ENCODE measurements at places on chromosomes 6 and 20. TPM values are rescaled to one million over a fixed set of nuclear protein-coding genes. Genes with fewer than 3 reads are reported as not detected.
A peak's percentile ranks its signal among the peaks of the same experiment; 100 is the strongest.

DNA sequence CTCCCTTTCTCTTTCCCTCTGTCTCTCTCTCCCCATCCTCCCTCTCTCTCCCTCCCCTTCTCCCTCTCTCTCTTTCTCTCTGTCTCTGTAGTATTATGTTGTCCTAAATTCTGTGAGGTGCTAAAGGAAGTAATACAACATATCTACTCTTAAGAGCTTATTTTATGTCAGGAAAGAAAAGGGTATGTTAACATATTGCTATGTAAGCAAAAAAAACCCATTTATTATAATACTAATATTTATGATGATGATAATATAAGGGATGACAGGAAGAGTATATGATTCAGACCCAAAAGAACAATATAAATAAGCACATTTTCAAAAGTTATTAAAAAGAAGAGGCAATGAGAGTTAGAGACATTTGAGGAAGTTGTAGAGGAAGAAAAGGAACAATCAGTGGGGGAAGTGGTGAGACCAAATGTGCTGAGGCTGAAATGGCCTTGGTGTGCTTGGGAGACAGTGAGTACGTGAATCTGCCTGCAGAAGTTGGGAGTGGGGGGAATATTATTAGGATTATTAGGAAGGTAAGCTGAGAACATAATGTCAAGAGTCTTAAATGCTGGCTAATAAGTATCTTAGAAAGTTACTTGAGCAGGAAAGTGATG is 303.6 kb upstream of the FERMT1 start:
- H3K27me3 ChIP-seq: no peaks in the 10 kb centered on the region
- no peaks in the 10 kb centered on the region for H3K4me1 ChIP-seq
- DNase-seq: no peak
- no peak overlapping the region for H3K4me3 ChIP-seq
- H3K27ac ChIP-seq: no peak overlapping the region

The SIRPA gene
- total RNA-seq: 25.8 TPM

- no peaks in the 10 kb centered on the region for H3K27me3 ChIP-seq
- peaks cover 9% of the 10 kb centered on the region for H3K4me1 ChIP-seq
- no peak overlapping the region for H3K4me3 ChIP-seq
- H3K27ac ChIP-seq: no peak overlapping the region
- DNase-seq: no peak
Measured at GRCh38 chr6:40371621-40372020, 215.5 kb downstream of the LRFN2 start.

DNA sequence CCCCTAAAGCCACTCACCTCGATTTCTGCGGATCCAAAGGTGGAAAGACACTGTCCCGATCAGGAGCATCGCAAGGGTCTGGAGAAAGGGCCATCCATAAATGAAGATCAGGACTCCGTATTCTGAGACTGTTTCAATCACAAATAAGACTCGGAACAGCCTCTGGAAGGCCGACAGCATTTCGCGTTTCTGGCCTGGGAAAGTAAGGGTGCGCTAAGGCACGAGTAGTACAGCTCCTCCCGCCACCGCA is 44.6 kb downstream of the DPPA5 start:
- DNase-seq: no peak
- peak overlapping the region; percentile 63 for H3K27ac ChIP-seq
- H3K4me1 ChIP-seq: no peaks in the 10 kb centered on the region
- no peaks in the 10 kb centered on the region for H3K36me3 ChIP-seq
- H3K4me3 ChIP-seq: peak overlapping the region; percentile 54

- no peak overlapping the region for H3K4me3 ChIP-seq
- no peaks in the 10 kb centered on the region for H3K36me3 ChIP-seq
- H3K27ac ChIP-seq: no peak overlapping the region
- H3K4me1 ChIP-seq: peaks cover 7% of the 10 kb centered on the region
- no peaks in the 10 kb centered on the region for H3K27me3 ChIP-seq
Measured at GRCh38 chr6:36913082-36913481, 27.3 kb downstream of the C6orf89 start.

DNA sequence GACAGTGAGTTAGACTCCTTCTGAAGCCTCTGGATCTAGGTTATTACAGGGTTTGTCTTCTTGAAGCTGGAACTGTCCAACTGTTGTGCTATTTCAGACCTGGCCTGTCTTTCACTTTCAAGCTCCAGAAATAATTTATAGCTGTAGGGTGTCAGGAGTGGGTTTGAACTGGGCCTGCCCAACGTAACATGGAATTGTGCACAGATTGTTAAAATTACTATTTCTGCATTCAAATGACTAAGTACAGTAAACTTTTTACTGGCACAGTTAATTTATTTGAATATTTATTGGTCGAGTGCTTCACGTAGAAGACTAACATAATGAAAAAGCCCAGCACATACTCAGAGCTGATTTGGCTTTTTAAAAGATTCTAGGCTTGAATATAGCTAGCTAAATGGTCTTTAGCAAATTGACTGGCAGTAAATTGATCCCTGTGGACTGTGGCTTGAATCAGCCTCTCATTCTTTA is 74.3 kb downstream of the ARID1B start:
- H3K4me1 ChIP-seq: peaks cover 8% of the 10 kb centered on the region
- no peaks in the 10 kb centered on the region for H3K36me3 ChIP-seq
- H3K27ac ChIP-seq: no peak overlapping the region
- H3K4me3 ChIP-seq: no peak overlapping the region
- no peak for DNase-seq

GRCh38 chr6:5085648-5086293 is 630 bp downstream of the PPP1R3G start:
- no peak overlapping the region for H3K27ac ChIP-seq
- no peaks in the 10 kb centered on the region for H3K36me3 ChIP-seq
- H3K4me1 ChIP-seq: no peaks in the 10 kb centered on the region
- H3K4me3 ChIP-seq: peak overlapping the region; percentile 23
- DNase-seq: no peak

The TRIM10 gene
- not detected for total RNA-seq

GRCh38 chr20:13928901-13929300 is 61.5 kb downstream of the SEL1L2 start:
- no peak overlapping the region for H3K4me3 ChIP-seq
- no peak for DNase-seq
- no peaks in the 10 kb centered on the region for H3K4me1 ChIP-seq
- no peak overlapping the region for H3K27ac ChIP-seq
- no peaks in the 10 kb centered on the region for H3K36me3 ChIP-seq

The COL11A2 gene
- 0.75 TPM for total RNA-seq

The PLN gene
- total RNA-seq: 0.19 TPM

The TMEM74B gene
- 0.75 TPM for total RNA-seq

- no peaks in the 10 kb centered on the region for H3K36me3 ChIP-seq
- no peak for DNase-seq
- H3K4me3 ChIP-seq: no peak overlapping the region
Measured at GRCh38 chr6:114997813-114998292, 655.0 kb upstream of the HS3ST5 start.

The HTR1B gene
- total RNA-seq: not detected

The HLA-DRB1 gene
- total RNA-seq: 12.5 TPM

- no peaks in the 10 kb centered on the region for H3K27me3 ChIP-seq
- H3K27ac ChIP-seq: no peak overlapping the region
- DNase-seq: peak; percentile 52
- H3K4me1 ChIP-seq: peaks cover 15% of the 10 kb centered on the region
- H3K4me3 ChIP-seq: no peak overlapping the region
- H3K36me3 ChIP-seq: no peaks in the 10 kb centered on the region
Measured at GRCh38 chr6:40896696-40897095, 142.3 kb downstream of the UNC5CL start.

DNA sequence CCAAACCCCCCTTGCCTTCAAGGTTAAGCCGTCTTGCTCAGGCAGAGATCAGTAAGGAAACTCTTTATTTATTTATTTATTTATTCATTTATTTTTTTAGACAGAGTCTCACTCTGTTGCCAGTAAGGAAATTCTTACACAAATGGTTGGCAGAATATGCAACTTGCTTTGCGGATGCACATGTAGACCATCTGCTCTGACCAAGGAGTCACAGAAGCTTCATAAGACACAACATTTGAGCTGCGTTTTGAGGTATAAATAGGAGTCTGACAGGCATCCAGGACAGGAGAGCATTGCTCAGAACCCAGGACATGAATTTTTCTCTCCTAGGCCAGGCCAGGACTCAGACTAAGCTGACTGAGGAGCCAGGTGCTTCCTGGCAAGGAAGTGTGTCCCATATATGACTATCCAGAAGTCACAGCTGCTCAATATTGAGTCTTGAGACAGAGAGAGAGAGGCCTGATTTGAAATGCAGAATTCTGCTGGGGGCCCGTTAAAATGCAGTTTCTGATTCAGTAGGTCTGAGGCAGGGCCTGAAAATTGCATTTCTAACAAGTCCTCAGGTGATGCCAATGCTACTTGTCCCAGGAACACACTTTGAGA is 43.9 kb downstream of the HLA-A start:
- H3K27me3 ChIP-seq: no peaks in the 10 kb centered on the region
- no peaks in the 10 kb centered on the region for H3K36me3 ChIP-seq
- H3K4me1 ChIP-seq: no peaks in the 10 kb centered on the region
- DNase-seq: no peak
- H3K4me3 ChIP-seq: no peak overlapping the region

GRCh38 chr20:57996465-57996864 is 232.0 kb downstream of the ANKRD60 start:
- no peaks in the 10 kb centered on the region for H3K36me3 ChIP-seq
- H3K27me3 ChIP-seq: no peaks in the 10 kb centered on the region
- H3K4me3 ChIP-seq: no peak overlapping the region
- H3K4me1 ChIP-seq: peaks cover 5% of the 10 kb centered on the region

GRCh38 chr6:75113446-75113845 is 92.4 kb downstream of the COL12A1 start:
- H3K27me3 ChIP-seq: no peaks in the 10 kb centered on the region
- H3K36me3 ChIP-seq: no peaks in the 10 kb centered on the region
- no peak overlapping the region for H3K27ac ChIP-seq
- DNase-seq: no peak

DNA sequence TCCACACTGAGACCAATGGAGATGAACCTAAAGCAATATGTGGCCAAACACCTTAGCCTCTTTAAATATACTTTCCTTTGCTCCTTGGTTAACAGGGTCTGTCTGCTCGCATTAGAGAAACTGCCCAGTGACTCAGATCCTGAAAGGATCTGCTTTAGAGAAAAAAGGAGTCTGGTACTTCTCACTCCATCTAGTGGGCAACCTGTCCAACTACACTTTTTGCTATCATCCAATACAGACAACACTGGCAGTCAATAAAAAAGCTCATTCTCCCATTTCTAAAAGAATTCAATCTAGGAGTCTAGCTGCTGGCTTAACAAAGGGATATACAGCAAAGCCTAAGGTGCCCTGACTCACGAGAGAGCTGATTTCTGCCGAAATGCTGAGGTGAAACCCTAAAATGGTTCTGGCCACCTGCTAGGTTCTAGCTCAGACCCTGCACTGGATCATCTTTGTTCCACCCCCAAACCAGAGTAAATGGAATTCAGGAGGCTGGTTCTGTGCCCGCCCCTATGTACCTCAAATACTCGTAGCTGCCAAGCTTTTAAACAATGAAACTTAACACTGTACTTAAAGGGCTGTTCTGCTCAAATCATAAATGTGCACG is 11.5 kb downstream of the GNL1 start:
- H3K4me3 ChIP-seq: no peak overlapping the region
- DNase-seq: no peak
- no peak overlapping the region for H3K27ac ChIP-seq
- H3K4me1 ChIP-seq: peaks cover 3% of the 10 kb centered on the region
- no peaks in the 10 kb centered on the region for H3K36me3 ChIP-seq

The TP53TG5 gene
- not detected for total RNA-seq

The OPRL1 gene
- 1.3 TPM for total RNA-seq

DNA sequence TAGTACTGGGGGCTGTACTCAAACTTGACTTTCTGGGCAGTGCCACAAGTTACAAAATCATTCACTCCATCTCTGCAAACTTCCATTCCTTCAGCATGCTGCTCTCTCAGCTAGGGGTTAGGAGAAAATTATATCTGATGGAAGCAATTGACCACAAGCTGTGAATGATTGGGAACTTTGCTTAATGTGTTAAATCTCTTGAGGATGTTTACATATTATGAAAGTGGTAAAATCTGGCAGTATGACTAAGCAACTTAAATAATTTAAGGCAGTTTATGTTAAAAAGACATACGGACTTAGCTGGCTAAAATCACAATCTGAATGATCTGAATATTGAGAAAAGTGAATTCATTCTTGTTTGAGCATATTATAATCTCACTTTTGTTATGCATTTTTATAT is 415.0 kb downstream of the PHF3 start:
- H3K4me1 ChIP-seq: no peaks in the 10 kb centered on the region
- H3K27me3 ChIP-seq: no peaks in the 10 kb centered on the region
- DNase-seq: no peak
- H3K36me3 ChIP-seq: no peaks in the 10 kb centered on the region
- no peak overlapping the region for H3K4me3 ChIP-seq

The NR2E1 gene
- total RNA-seq: 0.19 TPM

DNA sequence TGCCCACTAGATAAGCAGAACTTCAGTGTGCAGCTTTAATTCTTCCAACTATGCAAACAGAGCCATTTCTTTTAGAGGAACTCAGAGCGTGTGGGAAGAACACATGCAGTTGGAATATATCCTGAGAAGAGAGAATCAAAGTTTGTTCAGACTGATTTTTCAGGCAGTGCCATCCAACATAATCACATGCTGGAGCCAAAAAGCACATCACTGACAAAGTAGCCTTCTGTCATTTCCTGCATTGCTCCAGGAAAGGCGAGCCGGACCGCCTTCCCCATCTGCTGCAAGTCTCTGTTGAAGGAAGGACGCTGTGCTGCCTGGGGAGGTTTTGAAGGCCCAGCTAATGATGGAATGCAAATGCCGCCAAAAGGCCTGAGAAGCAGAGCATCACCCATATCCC is 98.4 kb downstream of the DOK5 start:
- no peak for DNase-seq
- H3K36me3 ChIP-seq: no peaks in the 10 kb centered on the region
- no peak overlapping the region for H3K27ac ChIP-seq

- no peaks in the 10 kb centered on the region for H3K27me3 ChIP-seq
- no peaks in the 10 kb centered on the region for H3K36me3 ChIP-seq
- H3K4me1 ChIP-seq: no peaks in the 10 kb centered on the region
- H3K27ac ChIP-seq: no peak overlapping the region
- H3K4me3 ChIP-seq: no peak overlapping the region
- DNase-seq: no peak
Measured at GRCh38 chr6:147065786-147066185, 138.4 kb upstream of the STXBP5 start.

DNA sequence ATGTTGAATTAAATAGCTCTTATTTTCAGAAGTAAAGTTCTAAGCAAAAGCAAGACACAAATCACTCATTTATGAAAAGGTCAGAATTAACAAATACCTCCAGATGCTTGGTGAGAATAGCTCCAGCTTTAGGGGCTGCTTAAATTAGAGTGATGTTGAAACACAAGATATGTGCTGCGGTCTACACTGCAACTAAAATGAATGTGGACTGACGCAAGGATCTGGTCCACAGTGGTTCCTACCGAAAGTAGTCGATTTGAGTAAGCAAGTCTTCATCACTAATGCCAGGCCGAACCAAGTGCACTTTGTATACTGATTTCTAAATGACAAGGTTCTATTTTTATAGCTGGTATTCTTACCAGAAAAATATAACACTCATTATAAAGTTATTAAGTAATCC is 96.3 kb downstream of the PRDM1 start:
- no peaks in the 10 kb centered on the region for H3K36me3 ChIP-seq
- no peak overlapping the region for H3K27ac ChIP-seq
- H3K4me1 ChIP-seq: no peaks in the 10 kb centered on the region

The GSTA3 gene
- not detected for total RNA-seq
